ENCODE measurements at places on chromosomes 1 and 21.

DNA sequence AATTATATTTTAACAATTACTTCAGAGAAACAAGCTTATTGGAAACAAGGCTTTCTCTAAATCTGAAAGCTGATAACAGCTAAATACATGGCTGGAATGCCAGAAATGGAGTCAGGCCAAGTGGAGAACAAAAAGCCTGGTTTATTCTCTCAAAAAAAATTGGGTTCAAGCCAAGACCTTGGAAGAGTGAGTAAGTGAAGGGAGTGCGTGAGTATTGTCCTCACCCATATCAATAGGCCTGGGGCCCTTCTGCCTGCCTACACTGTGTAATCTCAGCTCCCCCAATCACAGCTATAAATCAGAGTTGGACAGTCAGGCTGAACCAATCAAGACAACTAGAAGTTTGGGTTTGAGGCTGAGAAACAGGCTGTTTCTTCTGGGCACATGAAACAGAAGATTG, 7.4 kb downstream of the KYAT3 start:
- no peak for DNase-seq

GRCh38 chr1:201639391-201639790, 100.5 kb downstream of the NAV1 start:
- no peak for DNase-seq

DNA sequence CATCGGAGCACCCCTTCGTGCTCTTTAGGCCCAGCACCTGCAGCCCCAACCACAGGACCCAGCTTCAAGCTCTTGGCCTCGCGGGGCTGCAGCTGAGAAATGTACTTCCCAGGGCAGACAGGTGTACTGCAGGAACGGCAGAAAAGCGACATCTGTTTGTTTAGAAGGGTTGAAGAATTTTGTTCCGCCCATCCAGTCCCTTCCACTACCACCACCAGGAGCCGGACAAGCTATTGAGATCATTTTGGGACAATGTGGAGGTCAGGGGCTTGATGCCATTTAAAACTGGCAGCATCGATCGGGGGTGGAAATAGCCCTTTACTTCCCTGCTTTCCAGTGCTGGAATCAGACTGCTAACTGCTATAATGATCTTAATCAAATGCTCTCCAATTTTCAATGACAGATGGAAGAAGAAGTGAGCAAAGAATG, 1.7 kb downstream of the SERTAD4 start:
- no peak for DNase-seq

GRCh38 chr1:7313826-7314225, 457.3 kb upstream of the VAMP3 start:
- DNase-seq, result no peak

DNA sequence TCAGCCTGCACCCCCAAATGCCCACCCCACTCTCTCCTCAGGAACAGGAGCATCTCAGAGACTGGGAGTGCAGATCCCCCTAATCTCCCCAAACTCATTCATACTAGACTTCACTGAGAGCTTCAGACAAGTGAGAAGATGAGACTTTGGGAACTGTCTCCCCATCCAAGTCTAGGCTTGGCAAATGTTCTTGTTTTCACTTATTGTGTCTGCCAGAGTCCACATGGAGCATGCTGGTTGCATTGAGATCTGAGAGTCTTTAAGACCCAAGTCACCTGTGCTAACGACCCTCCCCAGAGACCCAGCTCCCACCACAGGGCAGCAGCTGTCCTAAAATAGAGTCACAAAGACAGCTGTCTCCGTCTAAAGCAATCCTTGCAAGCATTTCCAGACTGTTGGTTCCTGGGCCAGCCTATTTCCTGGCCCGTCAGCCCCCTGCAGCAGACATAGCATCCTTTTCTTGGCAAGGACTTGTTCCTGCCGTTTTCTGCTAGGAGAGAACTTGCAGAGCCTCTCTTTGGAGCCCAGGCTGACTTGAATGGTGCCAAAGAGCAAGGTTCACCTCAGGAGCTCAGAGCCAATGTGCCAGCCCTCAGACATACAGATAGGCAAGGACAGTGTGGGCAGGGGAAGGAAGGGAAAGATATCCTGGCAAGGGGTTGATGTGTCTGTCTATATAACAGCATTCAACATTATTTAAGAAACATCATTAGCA, 1.9 kb upstream of the CNTN2 start:
- no peak for DNase-seq

- no peak for DNase-seq
These were observed 134.3 kb downstream of the IGSF21 start for GRCh38 chr1:18241891-18242290.

- no peak for DNase-seq
These were observed 297.3 kb upstream of the KAZN start for GRCh38 chr1:14300991-14301703.

DNA sequence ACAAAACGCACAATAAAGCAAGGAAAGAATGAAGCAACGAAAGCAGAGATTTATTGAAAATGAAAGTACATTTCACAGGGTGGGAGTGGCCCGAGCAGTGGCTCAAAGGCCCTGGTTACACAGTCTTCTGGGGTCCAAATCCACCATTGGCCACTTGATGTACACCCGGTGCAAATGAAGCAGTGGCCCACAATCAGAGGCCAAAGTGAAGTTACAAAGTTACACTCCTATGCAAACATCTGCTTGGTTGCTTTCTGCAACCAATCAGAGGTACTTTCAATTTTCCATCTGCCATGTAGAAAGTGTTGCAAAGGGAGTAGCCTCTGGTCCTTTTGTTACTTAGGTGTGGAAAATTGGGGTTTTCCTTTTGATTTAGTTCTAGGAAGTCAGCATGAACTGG, 10.0 kb upstream of the DNAH14 start:
- no peak for DNase-seq

DNA sequence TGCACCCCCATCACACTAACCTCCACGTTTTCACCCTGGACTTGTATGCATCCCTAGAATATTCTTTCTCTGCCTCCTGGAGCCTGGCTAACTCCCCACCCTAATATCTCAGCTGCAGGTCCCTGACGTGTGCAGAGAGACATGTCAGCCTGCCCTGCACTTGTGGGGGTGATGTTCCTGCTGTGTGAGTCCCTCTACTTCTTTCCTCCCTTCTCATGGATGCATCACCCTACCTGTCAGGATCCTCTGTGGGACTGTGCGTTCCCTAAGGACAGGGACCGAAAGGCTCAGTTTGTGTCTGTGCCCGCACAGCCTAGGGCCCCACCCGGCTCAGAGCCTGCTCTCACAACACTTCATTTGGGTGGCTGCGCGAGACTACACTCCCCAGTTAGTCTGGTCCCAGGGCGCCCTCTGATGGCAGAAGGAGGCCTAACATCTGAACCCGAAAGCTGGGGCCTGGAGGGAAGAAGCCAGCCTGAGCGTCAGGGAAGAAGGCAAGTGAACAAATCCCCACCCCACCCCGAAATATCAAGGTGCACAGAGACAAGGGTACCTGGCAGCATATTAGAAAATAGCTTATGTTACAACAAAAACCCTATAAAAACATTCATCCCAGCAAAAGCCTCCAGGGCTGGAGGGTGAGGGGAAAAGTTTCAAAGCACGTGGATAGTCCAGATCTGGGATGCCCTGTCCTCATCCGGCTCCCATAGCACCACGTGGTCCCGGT, 3.7 kb downstream of the CD52 start:
- peak; percentile 62 for DNase-seq

- no peak for DNase-seq
These were observed 141.1 kb downstream of the TRIM33 start for GRCh38 chr1:114369930-114370329.

DNA sequence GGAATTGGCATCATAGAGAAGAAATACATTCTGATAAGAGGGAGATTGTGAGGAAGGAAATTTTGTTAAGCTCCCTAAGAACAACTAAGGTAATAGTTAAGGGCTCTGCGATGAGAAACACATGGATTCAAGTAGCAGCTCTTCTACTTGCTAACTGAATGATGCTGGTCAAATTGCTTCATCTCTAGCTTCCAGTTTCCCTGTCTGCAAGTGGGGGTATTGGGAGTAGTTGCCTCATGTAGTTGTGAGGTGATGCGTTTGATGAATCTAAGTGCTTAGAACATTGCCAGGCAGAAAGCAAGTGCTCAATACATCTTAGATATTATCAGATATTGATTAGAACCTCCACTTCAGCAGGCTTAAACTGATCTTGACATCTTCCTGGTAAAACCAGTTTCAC, 84.8 kb downstream of the CD58 start:
- no peak for DNase-seq

- DNase-seq, result no peak
These were observed 30.5 kb downstream of the TBCE start for GRCh38 chr1:235397733-235398132.

DNA sequence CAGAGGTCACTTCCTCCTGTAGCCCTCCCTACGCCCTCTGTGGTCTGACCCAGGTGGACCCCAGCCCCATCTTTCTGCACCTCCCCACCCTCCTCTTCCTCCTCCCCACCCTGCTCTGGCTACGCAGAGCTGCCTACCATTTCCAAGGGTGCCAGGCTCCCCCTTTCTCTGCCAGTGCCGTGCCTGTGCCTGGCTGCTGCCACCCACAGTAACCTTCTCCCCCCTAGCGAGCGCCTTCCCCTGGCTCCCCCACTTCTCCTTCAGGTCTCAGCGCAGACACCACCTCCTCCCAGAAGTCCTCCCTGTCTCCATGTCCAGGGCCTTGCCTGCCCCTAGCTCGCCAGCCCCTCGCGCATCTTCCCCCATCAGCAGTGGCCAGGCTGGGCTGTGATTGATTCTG, 471.5 kb downstream of the PTPRU start:
- DNase-seq, result no peak

- DNase-seq, result no peak
These were observed 113.5 kb downstream of the ODF2L start for GRCh38 chr1:86282611-86283010.

DNA sequence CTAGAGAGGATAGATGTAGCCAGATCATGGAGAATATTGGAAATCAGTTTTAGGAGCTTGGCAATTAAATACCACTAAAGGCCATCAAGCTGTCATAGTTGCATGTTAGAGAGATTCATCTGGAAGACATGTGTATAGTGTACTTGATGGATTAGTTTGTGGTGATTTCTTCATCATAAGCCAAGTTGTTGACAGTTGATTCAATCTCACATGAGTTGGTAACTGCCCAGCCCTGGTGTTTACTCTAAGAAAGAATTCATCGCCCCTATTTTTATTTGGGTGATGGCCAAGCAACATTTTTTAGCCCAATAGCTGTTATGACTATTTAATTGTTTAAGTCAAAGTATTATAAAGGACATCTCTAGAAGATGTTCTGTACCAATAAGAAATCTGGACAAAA, 737.6 kb downstream of the PLA2G4A start:
- no peak for DNase-seq

DNA sequence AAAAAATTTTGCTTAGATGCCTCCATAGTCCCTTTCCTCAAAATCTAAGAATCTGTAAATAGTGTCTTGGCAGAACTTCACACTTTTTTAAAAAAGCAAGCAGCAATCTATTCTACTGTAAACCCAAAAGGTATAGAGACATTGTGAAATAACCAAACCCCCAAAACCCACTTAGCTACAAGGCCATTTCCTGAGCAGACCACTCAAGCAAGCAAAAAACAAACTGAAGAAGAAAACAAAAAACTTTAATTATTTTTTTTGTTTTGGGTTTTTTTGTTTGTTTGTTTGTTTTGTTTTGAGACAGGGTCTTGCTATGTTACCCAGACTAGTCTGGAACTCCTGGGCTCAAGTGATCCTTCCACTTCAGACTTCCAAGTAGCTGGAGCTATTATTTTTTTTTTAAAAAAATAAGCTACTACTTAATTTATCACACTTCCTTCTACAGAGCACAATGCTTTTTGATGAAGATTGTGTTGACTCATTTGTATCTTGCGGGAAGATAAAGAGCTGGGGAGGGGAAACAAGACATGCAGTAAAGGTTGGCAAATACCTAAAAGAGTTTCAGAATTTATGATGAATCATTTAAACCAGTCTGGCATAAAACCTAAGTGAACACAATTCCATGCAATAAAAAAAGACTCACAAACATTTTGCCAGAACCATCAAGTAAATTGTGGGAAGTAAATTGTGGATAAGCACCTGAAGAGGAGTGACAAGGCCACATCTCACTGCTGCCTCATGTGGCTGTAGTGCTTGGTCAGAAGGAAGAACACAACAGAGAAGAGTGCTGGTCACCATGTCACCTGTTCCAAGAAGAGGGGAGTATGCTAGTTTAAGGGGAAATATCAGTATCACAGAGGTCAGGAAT, 2.7 kb upstream of the PTPN22 start:
- no peak for DNase-seq

DNA sequence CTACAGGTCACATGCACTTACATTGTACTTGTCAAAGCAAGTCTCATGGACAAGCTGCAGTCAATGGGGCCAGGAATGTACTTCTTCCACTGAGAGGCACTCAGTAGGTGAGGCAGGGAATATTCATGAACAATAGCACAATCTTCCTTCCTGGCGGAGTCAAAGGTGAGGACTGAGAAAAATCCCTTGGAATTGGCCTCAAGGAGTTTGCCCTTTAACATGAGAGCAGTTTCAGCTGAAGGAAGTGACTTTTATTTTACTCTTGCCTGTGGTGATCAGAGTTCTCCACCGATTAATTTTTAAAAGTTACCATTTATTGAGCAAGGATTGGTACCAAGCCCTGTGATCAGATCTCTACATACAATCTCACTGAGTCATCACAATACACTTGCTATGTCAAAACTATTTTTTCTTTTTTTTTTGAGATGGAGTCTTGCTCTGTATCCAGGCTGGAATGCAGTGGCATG, 11.2 kb upstream of the AK2 start:
- DNase-seq, result no peak

- DNase-seq, result no peak
These were observed 126.9 kb downstream of the LRIG2 start for GRCh38 chr1:113199760-113200455.

DNA sequence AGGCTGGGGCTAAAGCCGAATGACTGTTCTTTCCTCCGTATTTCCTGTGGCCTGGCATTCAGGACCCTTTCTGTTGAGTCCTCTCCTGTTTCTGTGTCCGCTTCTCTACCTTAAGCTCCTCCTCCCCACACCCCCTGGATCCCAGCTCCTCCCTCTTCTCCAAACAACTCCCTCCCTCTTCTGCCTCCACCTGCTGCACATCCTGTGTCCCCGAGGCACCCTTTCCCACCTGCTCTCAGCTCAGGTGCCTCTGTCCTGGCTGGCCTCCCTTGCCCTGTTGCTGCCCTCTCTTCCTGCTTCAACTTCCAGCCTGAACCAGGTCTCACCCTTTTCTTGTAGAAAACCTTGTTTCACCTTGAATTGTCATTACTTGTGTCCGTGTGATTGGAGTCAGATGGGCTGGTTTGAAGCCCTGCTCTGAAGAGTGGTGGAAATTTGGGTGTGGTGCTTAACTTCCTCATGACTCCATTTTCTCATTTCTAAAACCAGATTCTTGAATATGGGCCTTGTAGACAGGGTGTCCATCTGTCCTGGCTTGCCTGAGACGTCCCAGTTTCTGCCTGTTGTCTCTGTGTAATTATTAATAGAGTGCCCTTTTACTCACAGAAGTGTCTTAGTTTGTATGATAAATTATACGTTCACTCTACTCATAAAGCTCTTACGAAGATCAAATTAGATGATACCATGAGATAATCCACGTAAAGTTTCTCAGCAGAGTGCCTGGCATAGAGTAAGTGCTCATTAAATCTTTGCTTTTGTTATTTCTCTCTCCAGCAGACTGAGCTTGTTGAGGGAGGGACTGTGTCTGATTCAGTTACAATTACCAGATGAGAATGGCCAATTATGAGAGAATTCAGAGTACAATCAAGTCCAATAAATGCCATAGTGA, 58.9 kb upstream of the TRABD2B start:
- DNase-seq, result no peak

- DNase-seq, result no peak
These were observed 715.0 kb upstream of the ADAMTS5 start for GRCh38 chr21:27681841-27682240.
